ENCODE measurements at places on chromosomes 16 and 17.

GRCh38 chr16:66996983-66997358 is 8.6 kb downstream of the CES4A start:
- DNase-seq, result no peak

DNA sequence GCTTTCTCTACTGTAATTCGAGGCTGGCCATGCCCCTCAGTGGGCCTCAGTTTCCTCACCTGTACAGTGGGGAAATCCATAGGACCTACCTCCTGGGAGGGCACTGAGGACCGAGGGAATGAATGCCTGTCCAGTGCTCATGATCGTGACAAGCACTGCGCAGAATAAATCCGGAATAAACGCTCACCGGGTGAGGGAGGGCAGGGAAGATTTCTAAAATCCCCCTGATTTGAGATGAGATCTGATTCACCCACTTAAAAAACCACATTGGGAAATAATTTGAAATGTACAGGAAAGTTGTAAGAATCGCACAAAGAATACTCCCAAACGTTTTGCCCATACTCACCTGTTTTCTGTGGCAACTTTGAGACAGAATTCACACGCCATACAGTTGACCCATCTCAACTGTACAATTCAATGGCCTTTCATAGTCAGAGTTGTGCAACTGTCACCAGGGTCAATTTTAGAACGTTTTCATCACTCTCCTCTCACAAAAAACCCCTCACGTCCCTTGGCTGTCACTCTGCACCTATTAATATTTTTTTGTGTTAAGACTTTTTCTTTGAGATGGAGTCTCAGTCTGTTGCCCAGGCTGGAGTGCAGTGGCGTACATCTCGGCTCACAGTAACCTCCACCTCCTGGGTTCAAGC is 49.8 kb downstream of the IRF8 start:
- DNase-seq, result no peak

DNA sequence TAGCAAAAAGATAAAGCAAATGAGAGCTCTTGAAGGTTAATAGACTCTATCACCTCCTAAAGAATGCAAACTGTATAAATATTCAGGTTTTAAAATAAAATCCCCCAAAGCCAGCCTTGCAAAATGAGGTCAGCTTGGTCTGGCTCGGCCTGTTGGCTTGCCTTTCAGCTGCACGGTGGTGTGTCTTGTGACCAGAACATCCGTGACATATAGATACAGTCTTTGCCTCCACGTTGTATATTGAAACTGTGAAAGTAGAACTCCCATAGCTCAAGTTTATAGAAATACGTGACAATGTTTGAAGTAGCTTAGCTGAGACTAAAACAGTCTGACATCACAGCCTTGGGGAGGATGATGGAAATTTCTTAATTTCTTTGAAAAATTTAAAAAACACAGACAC is 236.6 kb upstream of the MYOCD start:
- DNase-seq, result no peak

DNA sequence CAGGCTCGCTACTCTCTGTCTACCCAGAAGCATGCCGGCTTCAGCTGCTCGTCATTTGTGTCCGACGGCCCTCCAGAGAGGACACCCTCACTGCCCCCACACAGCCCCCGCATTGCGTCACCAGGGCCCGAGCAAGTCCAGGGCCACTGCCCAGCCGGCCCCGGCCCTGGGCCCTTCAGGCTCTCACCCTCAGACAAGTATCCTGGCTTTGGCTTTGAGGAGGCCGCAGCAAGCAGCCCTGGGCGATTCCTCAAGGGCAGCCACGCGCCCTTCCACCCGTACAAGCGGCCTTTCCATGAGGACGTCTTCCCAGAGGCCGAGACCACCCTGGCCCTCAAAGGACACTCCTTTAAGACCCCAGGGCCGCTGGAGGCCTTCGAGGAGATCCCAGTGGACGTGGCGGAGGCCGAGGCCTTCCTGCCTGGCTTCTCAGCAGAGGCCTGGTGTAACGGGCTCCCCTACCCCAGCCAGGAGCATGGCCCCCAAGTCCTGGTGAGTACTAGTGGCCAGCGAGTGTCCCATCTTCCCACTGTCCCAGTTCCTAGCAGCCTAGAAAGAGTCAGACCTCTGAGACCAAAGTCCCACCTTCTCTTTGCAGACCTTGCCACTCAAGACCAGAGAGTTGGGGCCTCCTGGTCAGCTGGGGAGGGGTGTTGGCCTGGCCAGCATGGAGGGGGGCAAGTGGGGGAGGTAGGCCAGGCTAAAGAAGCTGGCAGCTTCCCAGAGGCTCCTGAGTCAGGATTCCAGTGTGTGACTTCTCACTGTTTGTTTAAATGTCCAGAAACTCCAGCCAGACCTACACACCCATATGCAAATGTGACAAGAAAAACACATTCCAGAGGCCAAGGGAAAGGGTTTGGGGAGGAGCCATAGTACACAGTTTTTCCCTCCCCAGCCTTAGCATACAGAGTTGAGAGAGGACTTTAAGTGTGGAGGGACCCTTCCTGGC is 18.6 kb downstream of the FOXN1 start:
- no peak for DNase-seq

DNA sequence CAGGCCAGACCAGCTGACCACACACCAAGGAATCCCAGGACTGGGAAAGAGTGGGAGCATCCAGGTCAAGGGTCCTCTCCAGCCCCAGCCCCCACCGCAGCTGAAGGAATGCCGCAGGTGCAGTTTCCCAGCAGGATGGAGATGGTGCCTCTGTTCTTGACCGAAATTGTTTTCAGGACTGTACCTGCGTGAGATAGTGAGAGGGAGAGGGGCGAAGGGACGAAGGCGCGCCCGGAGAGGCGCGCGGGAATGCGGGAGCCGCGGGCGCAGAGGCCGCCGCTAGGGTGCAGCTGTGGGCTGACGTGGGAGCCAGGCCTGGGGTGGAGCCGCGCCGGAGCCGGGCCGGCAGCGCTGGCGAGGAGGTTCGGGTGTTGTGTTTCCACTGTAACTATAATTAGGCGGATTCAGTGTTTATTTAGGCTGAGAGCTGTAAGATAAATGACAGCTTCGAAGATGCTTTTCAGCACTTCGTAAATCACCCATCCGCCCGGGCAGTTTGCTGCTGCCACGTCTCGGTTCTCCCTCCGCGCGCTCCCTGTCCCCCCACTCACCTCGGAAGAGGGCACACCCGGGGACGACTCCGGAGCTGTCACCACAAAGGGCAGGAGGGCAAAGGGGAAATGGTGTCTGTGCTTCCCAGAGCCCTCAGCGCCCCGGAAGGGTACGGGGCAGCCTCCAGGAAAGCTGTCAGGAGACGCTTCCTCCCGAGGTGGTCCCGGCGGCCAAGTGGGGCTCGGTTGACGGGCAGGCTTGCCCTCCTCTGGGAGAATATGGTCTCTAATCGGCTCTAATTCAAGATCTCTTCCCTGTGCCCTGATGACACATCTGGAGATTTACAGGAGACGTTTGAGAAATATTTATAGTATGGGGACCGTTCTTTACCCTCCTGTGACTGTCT is 38.2 kb downstream of the HOXB1 start:
- DNase-seq, result no peak

GRCh38 chr16:6684076-6684673 is 648.5 kb upstream of the RBFOX1 start:
- DNase-seq, result peak; percentile 86

DNA sequence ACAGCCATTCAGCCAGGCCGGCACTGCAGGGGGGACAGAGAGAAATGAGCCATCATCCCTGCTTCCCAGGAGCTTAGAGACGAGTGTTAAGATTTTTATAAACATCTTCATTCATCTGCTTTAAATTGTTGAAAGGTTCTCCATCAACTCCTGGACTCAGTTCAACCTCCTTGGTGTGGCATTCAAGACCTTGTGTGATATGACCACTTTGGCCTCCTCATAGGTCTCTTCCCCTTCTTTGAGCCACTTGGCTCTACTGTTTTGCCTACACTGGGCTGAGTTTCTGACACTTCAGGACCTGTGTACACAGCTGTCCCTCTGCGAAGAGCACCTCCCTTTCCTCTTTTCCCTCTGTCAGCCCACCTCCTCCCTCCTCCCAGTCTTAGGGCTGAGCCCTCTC is 4.3 kb downstream of the DOC2B start:
- no peak for DNase-seq

DNA sequence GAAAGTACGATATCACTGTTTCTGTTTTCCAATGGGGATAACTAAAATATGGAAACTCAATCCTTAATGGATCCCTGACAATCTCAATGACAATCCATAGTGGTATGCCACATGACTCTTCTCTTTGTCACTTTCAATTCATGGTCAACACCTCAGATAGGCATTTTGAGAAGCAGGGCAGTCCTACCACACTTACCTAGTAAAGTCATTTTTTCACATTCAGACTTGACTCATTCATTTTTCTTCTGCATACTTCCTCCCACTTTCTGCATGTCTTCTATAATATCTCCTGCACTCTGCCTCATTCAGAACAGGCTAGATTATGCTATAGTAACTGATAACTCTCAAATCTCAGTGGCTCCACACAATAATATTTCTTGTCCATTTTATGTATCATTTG is 117.5 kb downstream of the FTO start:
- DNase-seq, result no peak

GRCh38 chr17:63918305-63918704 is 334 bp downstream of the GH1 start:
- no peak for DNase-seq

DNA sequence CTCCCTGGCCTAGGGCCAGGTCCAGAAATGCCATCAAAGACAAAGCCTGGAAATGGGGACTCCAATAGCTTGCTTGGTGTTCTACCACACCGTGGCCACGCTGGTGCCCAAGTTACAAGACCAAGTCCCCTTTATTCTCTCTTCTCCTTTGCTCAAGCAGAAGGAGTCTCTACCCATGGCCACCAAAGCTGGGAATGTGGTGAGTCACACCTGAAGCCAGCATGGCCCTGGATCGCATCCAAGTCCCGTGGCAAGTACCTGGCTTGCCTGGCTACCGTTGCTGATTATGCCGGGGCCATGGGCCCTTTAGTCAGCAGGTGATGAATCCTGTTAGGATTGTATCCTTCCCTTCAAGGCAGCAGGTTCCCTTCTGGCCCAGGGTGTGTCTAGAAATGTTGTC is 260.0 kb downstream of the HAPSTR1 start:
- no peak for DNase-seq

DNA sequence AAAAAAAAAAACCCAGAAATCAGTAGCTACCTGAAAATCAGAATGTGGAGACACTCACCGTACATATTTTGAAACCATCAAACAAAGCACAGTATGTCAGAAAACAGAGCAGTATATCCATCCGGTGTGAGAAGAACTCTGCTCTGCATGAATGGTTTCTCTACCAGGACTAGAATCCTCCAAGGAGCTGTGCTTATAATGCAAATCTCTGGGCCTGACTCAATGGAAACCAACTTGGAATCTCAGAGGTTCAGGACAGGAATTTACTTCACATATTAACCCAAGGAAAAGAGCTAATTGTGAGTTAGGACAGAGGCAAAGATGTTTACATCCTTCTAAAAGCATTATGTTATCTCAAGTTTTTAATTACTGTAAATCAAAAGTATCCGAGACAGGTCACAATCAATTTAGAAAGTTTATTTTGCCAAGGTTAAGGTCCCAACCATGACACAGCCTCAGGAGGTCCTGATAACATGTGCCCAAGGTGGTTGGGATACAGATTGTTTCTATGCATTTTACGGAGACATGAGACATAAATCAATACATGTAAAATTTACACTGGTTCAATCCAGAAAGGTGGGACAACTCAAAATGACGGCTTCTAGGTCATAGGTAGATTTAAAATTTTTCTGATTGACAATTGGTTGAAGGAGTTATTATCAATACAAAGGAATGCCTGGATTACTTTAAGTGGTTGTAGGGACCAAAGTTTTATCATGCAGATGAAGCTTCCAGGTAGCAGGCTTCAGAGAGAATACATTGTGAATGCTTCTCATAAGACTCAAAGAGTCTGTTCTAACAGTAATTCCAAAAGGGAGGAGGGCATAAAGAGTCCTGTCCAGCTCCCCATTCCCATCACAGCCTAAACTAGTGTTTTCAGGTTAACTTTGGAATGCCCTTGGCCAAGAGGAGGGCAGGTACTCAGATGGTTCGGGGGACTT is 164.1 kb downstream of the CDH8 start:
- DNase-seq, result no peak

GRCh38 chr17:13925579-13925978 is 143.7 kb upstream of the COX10 start:
- DNase-seq, result no peak

DNA sequence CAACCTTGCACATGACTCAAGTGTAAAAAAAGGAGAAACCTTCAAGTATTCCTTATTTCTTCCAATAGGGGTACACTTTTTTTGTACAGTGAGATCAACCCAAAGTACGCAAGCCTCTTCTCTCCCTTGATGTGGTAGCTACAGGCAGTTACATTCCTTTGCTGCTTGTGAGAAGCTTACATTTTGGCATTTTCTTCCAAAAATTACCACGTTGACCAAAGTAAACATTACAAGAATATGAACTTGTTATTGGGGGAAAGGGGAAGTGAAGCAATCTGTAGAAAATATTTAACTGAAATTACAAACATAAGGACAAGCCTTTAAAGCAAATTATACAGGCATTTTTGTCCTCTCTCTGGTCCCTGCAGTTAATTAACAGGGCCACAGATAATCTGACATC is 97.0 kb upstream of the TOB1 start:
- no peak for DNase-seq
